ENCODE measurements at places on chromosomes 13 and 19.

GRCh38 chr13:93226623-93227279, at the start of gene GPC6:
Gene GPC6 (plus strand): TSS chr13:93226807.
- DNase-seq, result no peak

DNA sequence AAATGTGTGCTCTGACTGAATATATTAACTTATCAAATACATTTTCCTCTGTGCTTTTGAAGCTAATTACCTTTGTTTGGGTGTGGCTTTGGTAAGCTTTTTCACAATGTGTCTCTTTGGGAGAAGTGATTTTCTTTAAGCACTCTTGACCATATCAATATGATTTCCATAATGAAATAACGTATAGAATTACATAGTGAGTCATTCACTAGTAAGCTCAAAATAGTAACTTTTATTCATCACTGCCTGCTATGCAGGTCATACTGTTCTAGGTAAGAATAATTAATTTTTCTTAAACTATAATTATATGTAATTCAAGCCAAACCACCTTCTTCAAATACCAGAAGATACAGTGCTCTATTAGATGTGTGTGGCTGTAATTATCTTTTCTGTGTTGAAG, 480.7 kb downstream of the MYO16 start:
- DNase-seq, result no peak

DNA sequence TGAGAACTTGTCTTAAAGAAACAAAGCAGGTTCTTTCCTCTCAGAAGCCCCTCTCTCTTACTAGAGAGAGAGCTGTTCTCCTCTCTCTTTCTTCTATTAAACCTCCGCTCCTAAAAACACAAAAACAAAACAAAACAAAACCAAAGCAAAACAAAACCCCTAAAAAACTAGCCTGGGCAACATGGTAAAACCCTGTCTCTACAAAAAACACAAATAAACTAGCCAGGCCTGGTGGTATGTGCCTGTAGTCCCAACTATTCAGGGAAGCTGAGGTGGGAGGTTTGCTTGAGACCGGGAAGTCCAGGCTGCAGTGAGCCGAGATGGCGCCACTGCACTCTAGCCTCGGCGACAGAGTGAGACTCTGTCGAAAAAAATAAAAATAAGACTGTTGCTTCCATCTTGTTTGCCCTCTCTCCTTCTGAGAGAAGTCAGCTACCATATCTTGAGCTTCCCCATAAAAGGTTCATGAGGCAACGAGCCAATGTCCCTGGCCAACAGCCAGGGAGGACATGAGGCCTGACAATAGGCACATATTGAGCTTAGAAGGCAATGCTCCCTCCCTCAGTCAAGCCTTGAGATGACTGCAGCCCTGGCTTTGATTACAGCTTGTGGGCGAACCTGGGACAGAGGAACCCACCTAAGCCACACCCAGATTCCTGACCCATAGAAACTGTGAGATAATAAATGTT, 17.5 kb upstream of the FLT3 start:
- DNase-seq, result no peak

DNA sequence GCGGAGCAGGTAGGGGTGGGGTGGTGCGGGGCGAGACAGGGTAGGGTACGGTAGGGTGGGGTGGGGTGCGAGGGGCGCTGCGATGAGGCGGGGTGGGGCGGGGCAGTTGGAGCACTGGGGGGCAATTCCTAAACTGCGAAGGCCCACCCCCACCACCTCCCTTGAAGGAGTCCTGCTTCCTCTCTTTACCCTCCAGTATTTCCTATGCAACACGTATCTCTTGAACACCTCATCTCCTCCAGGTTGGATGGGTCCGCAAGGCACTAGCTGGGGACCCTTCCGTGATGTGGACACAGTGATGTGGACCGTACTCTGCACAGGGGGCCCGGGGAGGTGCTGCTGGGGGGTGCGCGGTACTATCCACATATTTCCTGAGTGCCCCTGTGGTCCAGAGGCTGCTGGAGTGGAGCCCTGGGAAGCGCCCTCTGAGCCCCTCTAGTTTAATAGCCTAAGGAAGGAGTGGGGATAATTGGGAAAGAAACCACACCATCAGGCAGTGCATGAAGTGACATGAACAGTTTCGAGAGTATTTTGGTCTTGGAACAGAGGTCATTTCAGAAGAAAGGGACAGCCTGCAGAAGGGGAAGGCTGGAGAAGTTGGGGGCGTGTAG, 1.1 kb downstream of the IL17D start:
- DNase-seq, result no peak

GRCh38 chr13:24306632-24307031, 2.7 kb upstream of the C1QTNF9 start:
- no peak for DNase-seq

DNA sequence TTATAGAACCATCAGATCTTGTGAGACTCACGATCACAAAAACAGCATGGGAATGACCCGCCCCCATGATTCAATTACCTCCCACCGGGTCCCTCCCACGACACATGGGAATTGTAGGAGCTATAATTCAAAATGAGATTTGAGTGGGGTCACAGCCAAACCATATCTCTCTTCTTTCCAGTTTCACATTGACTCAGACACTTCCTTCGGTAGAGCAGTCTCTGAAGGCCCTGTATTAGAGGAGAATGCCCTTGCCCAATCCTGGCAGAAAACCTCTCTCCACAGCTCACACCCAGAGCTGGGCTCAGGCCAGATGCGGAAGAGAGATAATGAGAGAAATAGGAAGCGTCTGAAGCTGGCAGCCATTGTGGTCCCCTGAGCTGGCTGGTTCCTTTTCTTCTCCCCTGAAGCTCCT, 72.4 kb upstream of the CLDN10 start:
- no peak for DNase-seq

GRCh38 chr19:16319481-16319880, 5.1 kb upstream of the KLF2 start:
- DNase-seq, result no peak

DNA sequence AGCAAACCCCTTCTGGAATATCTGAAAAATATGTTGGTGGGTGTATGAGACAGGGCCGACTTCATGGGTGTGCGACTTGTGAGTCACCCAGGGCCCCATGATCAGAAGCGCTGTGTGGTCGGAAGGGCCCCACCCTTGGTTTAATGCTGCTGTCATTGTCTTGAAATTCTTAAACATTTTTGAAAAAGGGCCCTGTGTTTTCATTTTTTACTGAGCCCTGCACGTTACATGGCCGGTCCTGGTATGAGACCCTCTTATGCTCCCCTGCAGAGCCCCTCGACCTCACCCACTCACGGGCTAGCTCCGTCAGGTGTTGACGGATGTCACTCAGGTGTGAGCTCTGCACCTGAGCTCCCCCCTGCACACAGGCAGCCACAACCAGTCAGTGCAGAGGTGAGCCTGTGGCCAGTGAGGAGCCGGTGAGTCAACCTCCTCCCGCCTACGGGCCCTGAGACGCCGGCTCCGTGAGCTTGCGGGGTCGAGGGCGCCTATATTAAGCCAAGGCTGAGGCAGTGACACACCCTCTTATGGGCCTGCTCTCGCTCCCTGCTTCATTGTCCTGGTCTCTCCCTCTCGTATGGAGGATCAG, 27.7 kb downstream of the GADD45B start:
- no peak for DNase-seq

DNA sequence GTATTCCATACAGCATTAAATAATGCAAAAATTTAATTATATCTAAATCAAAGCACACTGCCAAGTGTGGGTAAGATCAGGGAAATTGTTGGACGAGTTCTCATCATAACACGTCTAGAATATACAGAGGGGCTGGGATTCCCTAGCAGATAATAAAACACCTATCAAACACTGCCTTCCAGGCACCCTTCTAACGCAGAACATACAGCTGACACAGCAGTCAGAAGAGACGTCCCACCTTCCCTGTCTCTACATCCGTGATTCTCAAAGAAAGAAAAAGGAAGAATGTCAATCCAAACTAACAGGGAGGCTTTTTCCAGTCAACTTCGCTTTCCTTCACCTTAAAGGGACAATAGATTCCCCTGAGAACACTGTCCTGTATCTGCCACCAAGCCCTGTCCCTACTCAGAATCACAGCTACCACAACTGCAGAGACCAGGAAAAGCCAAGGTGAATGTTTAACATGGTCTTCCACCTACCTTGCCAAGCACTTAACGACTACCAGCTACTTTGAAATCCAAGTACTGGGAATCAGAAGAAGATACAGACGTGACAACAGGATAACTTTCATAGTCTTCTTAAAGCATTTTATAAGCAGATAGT, 38.5 kb downstream of the TBC1D4 start:
- no peak for DNase-seq
